Right lung (tissue), 10 donors: ENCODE measurements at places on chromosomes 2 and 18. TPM values are rescaled to one million over a fixed set of nuclear protein-coding genes. Genes with fewer than 3 reads are reported as not detected.

The FEV gene
- polyA plus RNA-seq: not detected

GRCh38 chr2:98464772-98465310 is 20.2 kb downstream of the INPP4A start:
- no peak for DNase-seq

- DNase-seq: no peak
Observed at GRCh38 chr2:210475706-210476105, 853 bp downstream of the LANCL1 start.

DNA sequence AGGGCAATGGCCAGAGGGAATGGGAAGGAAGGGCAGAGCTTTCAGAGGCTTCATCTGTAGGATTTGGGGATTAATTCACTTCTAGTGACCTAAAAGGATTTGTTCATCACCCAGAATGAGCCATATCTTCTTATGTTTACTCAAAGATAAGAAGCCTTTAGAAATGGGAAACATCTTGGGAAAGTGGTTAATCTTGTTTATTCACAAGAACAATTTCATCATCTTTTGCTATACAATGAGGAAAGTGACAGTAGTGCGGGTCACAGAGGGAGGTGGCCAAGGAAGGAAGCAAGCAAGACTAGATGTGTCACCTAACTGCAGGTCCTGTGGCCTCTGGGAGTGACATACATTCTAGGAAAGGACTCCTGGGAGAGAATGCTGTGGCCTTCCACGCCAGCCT is 140.4 kb upstream of the ALPP start:
- DNase-seq: no peak

DNA sequence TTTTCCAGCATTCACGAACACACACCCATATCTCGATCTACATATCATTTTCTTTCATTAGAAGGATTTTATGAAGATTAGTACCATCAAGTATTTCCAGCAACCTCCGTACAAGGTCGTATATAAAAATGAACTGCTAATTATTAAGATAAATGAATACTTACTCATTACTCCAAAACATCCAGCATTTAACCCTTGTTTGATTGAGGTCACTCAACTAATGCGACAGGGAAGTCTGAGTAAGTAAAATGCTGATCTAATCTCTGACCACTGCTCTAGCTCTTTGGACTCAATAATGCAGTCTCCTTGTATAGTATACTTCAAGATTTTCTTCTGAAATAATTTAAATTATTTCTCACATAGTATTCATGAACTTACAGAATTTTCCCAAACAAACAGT is 2.0 kb downstream of the ABHD3 start:
- no peak for DNase-seq
